ENCODE measurements at places on chromosomes 1 and 21.

DNA sequence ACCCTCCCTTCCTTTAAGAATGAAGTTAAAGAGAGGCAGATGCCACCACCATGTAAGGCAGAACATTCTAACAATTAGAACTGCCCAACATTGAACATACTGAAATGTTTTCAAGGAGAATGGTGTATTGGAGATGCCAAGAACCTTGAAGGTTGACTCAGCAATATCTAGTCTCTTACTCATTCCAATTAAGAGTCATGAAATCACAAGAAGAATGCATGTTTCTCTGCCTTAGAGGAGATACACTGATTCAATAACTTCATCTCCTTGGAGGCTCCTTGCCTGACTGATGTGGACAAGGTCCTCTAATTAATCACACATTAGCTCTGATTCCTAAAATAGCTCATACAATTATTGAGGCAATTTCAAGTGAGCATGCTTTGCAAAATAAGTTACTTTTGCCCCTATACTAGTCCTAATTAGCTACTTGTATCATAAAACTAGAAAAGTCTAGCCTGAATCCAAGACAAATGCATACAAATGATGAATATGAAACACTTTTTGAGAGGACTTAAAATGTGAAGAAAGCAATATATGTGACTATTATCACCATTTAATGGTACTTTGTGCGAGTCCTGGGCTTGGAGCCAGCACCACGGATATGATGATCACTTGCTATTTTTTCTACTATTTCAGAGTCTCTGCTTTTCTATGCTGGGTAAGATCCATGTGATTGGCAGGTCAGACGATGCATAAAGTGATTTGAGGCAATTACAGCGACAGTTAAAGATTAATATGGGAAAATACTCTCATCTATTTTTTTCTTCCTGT, 114.5 kb downstream of the DSCAM start:
- no peak for DNase-seq

DNA sequence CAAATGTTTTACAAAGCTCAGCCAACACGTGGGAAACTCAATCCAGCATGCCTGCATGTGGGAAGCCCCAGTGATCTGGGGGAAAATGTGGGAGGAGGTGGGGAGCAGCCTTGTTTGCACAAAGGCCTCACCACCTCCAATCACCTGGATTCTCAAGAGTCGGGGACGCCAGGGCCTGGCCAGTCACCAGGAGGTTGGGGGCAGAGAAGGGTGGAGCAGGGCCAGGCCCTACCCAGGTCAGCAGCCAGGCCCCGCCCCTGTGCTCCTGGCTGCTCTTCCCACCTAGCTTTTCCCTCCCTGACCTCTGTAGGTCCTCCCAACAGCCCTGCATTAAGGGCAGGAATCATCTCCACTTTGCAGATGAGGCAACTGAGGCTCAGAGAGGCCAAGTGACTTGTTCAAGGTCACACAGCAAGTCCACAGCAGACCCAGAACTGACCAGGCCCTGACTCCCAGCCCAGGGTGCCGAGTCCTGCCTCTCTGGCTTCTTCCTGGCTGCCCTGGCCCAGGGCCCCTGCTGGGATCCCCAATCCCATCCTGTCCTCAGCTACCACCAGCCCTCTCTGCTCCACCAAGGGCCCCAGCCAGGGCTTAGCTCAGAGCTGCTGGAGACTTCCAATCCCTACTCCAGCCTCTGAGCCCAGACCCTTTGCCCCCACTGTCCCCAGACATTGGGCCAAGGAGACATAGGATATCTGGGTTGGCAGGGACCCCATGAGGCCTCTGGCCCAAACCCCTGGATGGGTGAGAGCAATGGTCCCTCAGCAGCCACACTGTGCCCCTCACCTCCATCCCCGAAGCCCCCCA, 508.6 kb downstream of the PTPRU start:
- no peak for DNase-seq

DNA sequence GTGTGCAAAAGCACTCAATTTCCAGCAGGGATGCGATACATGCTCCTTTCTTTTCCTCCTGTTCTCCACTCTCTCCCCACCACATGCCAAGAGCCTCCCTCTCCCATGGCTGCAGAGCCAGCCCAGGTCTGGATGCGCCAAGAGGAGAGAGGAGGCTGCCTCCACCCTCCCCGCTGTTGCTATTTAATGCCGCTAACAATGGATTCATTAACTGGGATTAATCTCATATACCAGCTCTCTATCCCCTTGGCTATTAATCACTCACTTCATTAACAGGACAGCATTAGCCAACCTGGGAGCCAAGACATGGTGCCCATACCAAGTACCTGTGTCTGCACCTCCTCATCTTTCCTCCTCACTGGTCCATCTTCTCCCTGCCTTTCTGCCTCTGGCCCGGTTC, 49.1 kb upstream of the SCMH1 start:
- no peak for DNase-seq

GRCh38 chr1:234605983-234606783, 3.8 kb downstream of the IRF2BP2 start:
- DNase-seq: no peak

GRCh38 chr1:169527451-169528214, 41.9 kb upstream of the SLC19A2 start:
- no peak for DNase-seq

GRCh38 chr1:11059155-11059967, 457 bp downstream of the SRM start:
- no peak for DNase-seq

GRCh38 chr1:234727018-234727940, 117.3 kb upstream of the IRF2BP2 start:
- no peak for DNase-seq

DNA sequence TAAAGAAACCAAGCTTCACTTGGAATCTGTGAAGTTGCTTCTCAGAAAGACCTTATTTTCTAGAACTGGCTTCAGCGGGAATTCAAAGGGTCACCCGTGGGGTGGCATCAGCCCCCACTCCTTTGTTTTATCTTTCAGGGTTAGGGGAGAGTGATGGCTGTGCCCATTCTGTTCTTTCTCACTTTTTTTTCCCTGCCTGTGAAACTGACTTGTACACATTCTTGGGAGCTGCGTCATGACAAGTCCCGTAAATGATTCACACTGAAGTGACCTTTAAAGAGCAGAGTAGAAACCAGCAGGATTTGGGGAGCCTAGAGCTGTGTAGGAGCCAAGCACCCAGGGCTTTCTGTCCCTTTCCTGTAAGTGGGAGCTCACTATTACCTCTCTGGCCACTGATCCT, 43.8 kb downstream of the SLC44A3 start:
- no peak for DNase-seq

DNA sequence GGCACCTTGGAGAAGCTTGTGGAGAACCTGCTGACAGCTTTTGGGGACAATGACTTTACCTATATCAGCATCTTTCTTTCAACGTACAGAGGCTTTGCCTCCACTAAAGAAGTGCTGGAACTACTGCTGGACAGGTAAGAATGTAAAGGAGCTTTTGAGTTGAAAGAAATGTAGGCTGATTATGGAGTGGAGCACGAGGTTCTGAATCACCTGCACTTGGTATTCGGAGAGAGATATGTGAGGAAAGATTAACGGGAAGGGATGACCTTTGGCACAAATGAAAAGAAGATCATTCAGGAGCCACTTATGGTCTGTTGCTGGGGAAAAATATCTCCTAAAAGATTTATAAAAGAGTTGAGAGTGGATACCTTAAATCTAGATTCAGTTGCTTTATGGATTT, 42.7 kb downstream of the RGL1 start:
- DNase-seq: no peak

DNA sequence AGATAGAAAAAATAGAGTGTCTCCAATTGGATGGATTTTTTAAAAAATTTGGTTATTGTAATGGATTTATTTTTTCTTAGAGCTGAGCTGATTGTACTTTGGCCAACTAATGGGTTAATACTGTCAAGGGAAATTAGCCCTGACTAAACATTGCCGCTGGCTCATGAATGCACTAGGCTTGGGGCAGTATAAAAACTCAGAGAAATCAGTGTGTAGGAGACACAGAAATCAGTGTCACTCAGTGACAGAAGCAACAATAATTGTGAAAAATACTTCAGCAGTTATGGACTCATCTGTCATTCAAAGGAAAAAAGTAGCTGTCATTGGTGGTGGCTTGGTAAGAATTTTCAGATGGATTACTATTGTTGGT, at the start of gene KMO:
Gene KMO, plus strand, starts transcription at position 217 of the 370 bp plus-strand sequence. Its CDS starts 67 bp downstream, at position 284.
- no peak for DNase-seq

DNA sequence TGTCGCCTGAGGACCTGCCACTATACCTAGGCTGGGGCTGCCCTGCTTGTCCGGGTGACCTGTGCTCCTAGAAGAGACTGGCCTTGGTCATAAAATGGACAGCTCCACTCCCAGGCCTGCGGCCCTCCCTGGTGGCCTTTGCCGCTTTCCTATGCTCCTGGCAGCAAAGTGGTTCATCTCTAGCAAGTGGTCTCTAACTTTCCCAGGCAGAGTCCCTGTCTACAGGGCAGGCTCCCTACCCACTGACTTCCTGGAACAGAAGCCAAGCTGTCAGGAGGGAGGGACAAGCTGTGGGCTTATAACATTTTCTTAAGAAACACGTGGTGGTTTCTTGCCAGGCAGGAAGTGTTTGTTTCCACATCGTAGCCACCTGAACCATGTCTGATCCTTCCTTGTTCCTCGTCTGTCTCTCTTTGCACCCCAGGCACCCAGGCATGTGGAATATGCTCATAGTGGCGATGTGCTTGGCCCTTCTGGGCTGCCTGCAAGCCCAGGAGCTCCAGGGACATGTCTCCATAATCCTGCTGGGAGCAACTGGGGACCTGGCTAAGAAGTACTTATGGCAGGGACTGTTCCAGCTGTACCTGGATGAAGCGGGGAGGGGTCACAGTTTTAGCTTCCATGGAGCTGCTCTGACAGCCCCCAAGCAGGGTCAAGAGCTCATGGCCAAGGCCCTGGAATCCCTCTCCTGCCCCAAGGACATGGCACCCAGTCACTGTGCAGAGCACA, 10.1 kb downstream of the H6PD start:
- DNase-seq: no peak

GRCh38 chr21:15054606-15055239, 10.1 kb downstream of the NRIP1 start:
- no peak for DNase-seq

- DNase-seq: no peak
Observed at GRCh38 chr1:236914375-236914774, 89.9 kb downstream of the MT1HL1 start.

GRCh38 chr1:237749122-237749521, 141.6 kb downstream of the ZP4 start:
- no peak for DNase-seq

DNA sequence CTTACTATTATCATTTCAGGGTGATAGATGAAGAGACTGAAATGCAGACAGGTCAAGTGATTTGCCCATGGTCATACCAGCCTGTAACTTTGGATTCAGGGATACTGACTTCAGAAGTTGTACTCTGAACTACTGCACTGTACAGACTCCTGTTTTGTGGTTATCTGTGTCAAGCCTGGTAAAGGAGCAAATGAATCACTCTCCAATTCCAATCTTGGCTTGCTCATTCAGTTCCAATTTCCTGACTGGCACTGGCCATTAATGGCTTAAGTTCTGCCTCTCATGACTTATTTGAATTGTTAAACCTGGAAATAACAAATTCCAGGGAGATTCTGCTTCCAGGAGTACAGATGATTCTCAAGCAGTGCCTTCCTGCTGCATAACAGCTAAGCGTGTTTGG, 45.4 kb upstream of the PLD5 start:
- DNase-seq: no peak

- no peak for DNase-seq
Observed at GRCh38 chr1:16367968-16368890, 1.2 kb downstream of the SZRD1 start.

DNA sequence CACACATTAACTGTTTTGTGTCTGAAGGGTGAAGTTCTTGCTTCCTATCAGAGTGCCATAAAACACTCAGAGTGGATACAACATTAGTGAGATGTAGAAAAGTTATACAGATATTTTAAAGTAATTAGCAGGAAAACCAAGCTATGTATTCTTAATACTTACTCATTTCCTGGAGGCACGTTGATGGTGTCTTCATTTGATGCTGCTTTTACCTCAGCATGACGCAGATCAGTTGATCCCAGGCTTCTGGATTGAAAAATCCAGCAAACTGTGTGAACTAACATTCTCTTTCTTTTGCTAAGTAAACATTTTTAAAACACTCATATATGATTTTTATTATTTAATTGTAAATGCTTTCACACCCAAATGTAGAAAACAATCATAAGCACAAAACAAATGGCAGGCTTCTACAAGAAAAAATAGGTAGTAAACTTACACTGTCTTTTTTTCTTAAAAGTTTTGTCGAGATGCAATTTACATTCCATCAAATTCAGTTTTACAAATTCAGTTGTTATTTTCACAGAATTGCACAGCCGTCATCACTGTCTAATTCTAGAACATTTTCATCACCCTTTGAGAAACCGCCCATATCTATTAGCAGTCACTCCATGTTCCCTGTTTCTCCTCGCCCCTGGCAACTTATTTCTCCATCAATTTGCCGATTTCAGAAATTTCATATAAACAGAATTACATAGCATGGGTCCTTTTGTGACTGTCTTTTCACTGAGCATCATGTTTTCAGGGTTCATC, 198.9 kb downstream of the LRRC7 start:
- DNase-seq: no peak

DNA sequence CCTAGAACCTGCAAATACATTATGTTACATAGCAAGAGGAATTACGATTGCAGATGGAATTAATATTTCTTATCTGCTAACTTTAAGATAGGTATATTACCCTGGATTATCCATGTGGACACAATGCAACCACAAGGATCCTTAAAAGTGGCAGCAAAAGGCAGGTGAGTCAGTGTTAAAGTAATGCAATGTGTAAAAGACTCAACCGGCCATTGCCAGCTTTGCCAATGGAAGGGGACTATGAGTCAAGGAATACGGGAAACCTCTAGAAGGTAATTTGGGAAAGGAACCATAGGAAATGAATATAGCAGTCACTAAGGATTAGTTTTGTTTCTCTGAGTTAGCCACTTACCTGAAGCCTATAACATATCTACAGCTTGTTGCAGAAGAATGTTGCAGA, 692.1 kb upstream of the ZP4 start:
- DNase-seq: no peak

DNA sequence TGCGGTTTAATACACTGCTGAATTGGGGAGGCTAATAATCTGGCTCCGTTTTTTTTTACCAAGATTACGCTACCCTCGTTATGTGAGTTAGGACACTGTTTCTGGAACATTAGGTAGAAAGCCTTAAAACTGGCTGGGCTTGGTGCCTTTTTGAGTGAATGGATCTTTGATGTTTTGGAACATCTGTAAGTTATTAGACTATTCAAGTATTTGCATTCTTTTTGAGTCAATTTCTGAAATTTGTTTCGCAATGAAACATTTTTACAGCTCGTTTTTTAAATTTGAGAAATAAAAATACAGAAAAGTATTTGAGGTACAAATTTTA, 106.9 kb downstream of the LTN1 start:
- DNase-seq: no peak

GRCh38 chr1:158685085-158685484, 1.4 kb downstream of the SPTA1 start:
- no peak for DNase-seq

DNA sequence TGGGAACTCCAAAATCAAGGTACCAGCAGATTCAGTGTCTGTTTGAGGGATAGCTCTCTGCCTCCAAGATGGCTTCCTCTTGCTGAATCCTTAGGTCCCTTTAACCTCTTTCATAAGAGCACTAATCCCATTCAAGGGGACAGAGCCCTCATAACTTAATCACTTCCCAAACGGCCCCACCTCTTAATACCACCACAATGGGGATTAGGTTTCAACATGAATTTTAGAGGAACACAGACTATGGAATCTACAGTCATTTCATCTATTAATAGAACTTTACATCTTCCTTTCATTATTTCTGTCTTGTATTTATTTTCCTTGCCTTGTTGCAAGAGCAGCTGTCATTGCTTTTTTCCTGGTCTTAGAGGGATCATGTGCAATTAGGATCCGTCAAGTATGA, 30.3 kb downstream of the HOOK1 start:
- no peak for DNase-seq

GRCh38 chr1:241507189-241507863, 12.2 kb downstream of the FH start:
- DNase-seq: no peak

All from WTC11 (cell line).